ENCODE measurements at places on chromosomes 16 and 17. TPM values are rescaled to one million over a fixed set of nuclear protein-coding genes. Genes with fewer than 3 reads are reported as not detected.

The RPS6KB1 gene
- 34.9 TPM for total RNA-seq

The KRTAP16-1 gene
- not detected for total RNA-seq

The KRTAP1-3 gene
- not detected for total RNA-seq

The MYH1 gene
- total RNA-seq = 0.81 TPM

The ATP2A1 gene
- 0.46 TPM for total RNA-seq

The LRRC3C gene
- not detected for total RNA-seq

The ABCC3 gene
- total RNA-seq = 65.4 TPM
